ENCODE measurements at places on chromosomes 6 and 20. TPM values are rescaled to one million over a fixed set of nuclear protein-coding genes. Genes with fewer than 3 reads are reported as not detected.
A peak's percentile ranks its signal among the peaks of the same experiment; 100 is the strongest.

RAET1G gene
- total RNA-seq = not detected

YIPF3 gene
- 85.0 TPM for total RNA-seq

GJE1 gene
- not detected for total RNA-seq

SCRT2 gene
- total RNA-seq = not detected

CASP8AP2 gene
- total RNA-seq = 27.8 TPM

CD164 gene
- total RNA-seq = 194 TPM

SFTA2 gene
- 0.51 TPM for total RNA-seq

DNA sequence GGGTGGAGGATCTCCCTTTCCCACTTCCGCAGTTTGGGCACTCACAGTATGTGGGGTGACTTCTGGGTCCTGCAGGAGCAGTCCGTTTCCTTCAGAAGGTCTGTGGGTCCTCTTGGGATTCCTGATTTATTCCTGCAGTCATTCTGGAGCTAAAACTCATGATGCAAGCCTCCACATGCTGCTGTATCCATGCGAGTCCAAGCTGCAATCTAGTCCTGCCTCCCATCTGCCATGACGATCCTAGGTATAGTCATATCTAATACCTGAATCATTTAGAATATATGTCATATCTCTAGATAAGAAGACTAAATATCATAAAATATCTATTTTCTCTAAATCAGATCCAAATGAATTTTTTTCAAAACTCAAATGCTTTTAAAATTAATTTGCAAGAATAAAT, 103.4 kb upstream of the AHI1 start:
- no peak for DNase-seq
- H3K4me1 ChIP-seq = no peaks in the 10 kb centered on the region
- no peak overlapping the region for H3K27ac ChIP-seq
- peaks cover 6% of the 10 kb centered on the region for H3K27me3 ChIP-seq
- no peak overlapping the region for H3K4me3 ChIP-seq

GRCh38 chr6:130362128-130362527, 3.7 kb upstream of the TMEM200A start:
- H3K27me3 ChIP-seq = peaks cover 11% of the 10 kb centered on the region
- H3K4me3 ChIP-seq = no peak overlapping the region
- H3K27ac ChIP-seq = no peak overlapping the region

GRCh38 chr6:89216411-89216810, 747 bp downstream of the GABRR1 start:
- no peak overlapping the region for H3K27ac ChIP-seq
- no peaks in the 10 kb centered on the region for H3K36me3 ChIP-seq
- DNase-seq = no peak
- no peak overlapping the region for H3K4me3 ChIP-seq
- no peaks in the 10 kb centered on the region for H3K4me1 ChIP-seq
- no peaks in the 10 kb centered on the region for H3K27me3 ChIP-seq

GRCh38 chr20:57594092-57594951, 25.9 kb downstream of the ZBP1 start:
- no peak overlapping the region for H3K4me3 ChIP-seq
- no peaks in the 10 kb centered on the region for H3K36me3 ChIP-seq
- peaks cover 37% of the 10 kb centered on the region for H3K27me3 ChIP-seq
- peak; percentile 39 for DNase-seq

GRCh38 chr6:34679552-34680253, 16.9 kb downstream of the ILRUN start:
- no peak overlapping the region for H3K4me3 ChIP-seq
- peaks cover 23% of the 10 kb centered on the region for H3K4me1 ChIP-seq
- no peaks in the 10 kb centered on the region for H3K27me3 ChIP-seq

GRCh38 chr6:17258749-17259148, 22.4 kb upstream of the RBM24 start:
- no peak overlapping the region for H3K4me3 ChIP-seq
- H3K27me3 ChIP-seq = no peaks in the 10 kb centered on the region
- no peak overlapping the region for H3K27ac ChIP-seq
- no peaks in the 10 kb centered on the region for H3K4me1 ChIP-seq

DNA sequence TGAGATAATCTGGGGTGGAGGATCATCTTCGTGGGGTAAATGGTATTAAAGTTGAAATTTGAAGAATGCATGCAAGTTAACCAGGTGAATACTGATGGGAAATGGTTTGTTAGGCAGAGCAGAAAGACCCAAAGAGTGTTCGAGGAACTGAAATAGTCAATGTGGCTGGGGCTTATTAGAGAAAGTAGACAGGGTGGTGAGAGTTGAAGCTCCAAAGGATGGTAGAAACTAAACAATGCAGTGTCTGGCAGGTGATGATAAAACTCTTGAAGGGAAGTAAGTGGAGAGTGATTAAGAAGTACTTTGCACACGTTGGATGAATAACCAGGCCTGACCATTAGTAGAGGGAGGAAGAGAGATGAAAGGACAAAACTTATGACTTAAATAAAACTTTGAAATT, 39.8 kb upstream of the CENPW start:
- DNase-seq = no peak
- H3K4me3 ChIP-seq = no peak overlapping the region
- no peaks in the 10 kb centered on the region for H3K27me3 ChIP-seq
- H3K4me1 ChIP-seq = no peaks in the 10 kb centered on the region
- H3K36me3 ChIP-seq = no peaks in the 10 kb centered on the region

DNA sequence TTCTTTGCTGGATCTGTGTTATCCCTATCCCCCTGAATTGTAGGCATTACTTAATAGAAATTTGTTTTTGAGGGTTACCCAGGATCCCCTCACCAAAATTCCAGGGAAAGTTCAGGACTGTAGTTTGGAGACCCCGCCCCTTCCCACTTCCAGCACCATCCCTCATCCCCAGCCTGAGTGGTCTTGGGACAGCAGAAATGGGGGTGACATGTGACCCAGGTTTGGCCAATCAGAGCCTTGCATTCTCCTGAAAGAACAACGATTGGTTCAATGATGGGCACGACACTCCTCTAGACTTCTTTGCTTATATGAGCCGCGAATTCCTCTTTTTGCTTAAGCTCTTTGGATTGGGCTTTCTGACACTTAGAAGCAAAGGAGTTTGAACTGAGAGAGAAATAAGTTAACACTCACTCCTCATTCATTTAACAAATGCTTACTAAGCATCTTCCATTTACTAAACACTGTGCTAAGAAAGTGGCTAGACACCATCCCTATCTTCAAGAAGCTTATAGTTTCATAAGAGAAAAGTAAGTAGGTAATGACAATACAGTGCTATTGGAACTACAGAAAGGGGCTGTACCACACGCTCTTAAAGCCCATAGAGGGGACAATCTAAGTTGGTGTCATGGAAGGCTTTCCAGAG, 24.9 kb upstream of the PAQR8 start:
- no peak overlapping the region for H3K4me3 ChIP-seq
- no peak overlapping the region for H3K27ac ChIP-seq
- no peak for DNase-seq
- H3K36me3 ChIP-seq = no peaks in the 10 kb centered on the region
- H3K4me1 ChIP-seq = peaks cover 48% of the 10 kb centered on the region
- H3K27me3 ChIP-seq = no peaks in the 10 kb centered on the region

DNA sequence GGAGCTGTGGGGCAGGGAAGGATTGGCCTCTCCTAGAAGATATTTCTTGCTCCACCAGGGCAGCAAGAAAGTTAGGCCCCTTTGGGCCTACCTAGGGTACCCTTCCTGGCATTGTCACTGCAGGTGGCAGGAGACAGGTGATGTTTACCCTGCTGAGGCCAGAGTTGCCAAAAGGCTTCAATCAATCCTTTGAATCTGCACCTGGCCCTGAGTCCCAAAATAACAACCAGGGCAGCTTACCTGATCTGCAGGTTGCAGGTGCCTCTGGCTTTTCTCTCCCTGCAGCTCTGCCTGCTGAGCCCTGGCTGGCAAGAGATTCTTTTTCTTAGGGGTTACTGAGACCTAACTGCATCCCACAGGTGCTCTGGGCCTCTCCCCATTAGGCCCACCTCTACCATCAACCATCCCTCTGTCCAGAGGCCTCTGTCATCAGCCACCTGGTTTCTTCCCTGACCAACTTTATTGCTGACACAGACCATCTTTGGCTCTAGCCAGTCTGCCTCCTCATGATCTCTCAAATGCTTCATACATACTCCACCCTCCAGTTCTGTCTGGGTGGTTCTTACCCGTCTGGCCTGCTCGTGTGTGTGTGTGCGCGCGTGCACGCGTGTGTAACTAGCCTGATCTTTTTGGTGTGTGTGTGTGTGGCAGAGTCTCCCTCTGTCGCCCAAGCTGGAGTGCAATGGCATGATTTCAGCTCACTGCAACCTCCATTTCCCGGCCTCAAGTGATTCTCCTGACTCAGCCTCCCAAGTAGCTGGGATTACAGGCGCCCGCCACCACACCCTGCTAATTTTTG, 13.7 kb downstream of the BCL2L1 start:
- peaks cover 62% of the 10 kb centered on the region for H3K36me3 ChIP-seq
- H3K27ac ChIP-seq = peak overlapping the region; percentile 26
- H3K4me1 ChIP-seq = peaks cover 37% of the 10 kb centered on the region
- no peak overlapping the region for H3K4me3 ChIP-seq

DNA sequence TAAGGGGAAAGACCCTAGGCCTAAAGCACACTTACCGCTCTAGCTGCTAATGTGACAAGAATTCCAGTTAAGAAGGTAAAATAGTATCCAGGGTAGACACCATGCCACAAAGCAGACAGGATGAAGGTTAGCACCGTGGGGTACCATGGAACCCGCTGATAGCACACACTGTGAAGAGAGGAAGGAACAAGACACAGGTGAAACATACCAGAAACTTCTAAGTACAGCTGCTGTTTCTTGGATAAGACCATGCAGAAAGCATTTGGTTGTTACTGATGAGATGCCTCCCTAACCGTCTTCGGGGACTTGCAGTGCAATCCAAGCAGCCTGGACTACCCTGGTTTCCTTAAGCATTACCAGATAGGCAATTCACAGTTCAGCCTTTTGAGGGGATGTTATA, 99.4 kb downstream of the MBOAT1 start:
- H3K4me3 ChIP-seq = no peak overlapping the region
- H3K4me1 ChIP-seq = no peaks in the 10 kb centered on the region
- H3K27ac ChIP-seq = no peak overlapping the region
- H3K27me3 ChIP-seq = no peaks in the 10 kb centered on the region
- no peak for DNase-seq

- no peaks in the 10 kb centered on the region for H3K27me3 ChIP-seq
- DNase-seq = no peak
Observed at GRCh38 chr20:13187899-13188298, 33.2 kb upstream of the ISM1 start.

DNA sequence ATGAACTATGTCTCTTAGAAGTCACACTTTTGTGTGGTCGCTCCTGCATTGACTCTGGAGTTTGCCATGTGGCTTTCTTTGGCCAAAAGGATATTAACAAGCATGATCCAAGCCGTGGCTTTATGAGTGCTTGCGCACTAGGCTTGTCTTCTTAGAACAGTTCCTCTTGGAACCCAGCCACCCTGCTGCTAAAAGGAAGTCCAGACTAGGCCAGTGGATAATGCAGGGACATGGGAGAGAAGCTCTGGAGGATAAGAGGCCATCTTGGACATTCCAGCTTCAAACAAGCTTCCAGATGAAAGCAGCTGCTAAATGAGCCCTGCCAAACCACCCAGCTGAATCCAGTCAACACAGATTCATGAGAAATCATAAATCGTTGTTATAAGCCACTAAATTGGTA, 346.4 kb downstream of the CDC5L start:
- no peaks in the 10 kb centered on the region for H3K4me1 ChIP-seq
- no peak for DNase-seq
- no peaks in the 10 kb centered on the region for H3K36me3 ChIP-seq
- no peak overlapping the region for H3K27ac ChIP-seq
- no peaks in the 10 kb centered on the region for H3K27me3 ChIP-seq

DNA sequence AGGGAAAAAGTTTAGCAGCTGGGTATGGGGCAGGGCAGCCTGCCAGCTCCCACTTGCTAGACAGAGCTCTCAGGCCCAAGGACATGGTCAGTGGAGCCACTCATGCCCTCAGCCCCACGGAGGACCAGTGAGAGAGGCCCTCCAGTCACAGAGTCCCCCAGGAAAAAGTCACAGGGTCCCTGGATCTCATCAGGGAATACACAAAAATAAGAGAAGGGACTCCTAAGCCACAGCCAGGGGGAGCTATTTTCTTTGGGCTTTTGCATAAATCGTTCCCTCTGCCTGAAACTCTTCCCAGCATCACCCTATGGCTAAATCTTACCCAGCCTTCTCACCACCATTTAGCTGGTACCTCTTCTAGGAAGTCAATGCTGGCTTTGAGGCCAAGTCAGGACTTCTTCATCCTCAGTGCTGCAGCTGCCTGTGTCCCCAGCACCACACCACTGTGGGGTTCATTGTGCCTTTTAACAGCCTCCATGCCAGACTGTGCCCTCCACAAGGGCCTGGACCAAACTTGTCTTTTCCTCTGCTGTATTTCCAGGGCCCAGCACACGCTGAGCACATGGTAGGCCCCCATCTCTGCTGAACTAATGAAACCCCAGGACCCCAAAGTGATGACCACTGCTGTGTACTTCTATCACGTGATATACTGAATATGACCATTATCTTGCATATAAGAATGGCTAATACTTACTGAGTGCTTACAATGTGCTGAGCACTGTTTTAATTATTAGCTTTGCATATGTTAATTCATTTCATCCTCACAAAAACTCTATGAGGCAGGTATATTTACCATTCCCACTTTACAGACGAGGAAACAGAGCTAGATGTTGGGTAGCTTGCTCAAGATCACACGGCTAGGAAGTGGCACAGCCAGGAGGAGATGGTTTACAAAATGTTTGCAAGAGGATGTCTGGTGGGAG, 2.0 kb downstream of the ZNF335 start:
- DNase-seq = no peak
- H3K4me3 ChIP-seq = peak overlapping the region; percentile 99
- H3K4me1 ChIP-seq = peaks cover 38% of the 10 kb centered on the region

DNA sequence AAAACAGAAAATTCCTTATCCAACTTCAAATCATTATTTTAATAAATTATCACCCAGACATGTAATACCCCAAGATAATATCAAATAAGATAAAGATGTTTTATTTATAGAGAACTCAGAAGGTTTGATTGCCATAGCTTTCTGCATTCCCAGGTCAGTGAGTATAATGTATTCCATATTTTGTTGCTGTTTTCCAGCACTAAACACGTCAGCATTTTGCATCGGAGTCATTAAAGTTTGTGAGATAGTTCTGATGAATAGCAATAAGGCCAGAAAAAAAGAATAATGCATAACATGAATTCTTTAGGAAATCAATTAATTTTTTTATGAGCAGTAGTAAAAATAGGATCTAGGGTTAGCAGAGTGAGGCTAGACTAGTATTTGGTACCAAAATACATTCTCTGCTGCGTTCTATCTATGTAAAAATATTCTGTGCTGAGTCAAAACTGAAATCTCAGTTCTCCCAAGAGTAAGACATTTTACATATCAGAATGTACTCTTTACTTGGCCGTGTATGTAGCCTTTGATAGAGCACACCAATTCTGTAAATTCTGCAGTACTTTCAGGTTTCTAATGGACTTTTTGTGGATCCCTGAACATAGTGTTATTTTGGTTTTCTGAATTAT, 269.9 kb upstream of the AGPAT4 start:
- no peaks in the 10 kb centered on the region for H3K36me3 ChIP-seq
- no peak overlapping the region for H3K27ac ChIP-seq
- no peak for DNase-seq
- H3K4me3 ChIP-seq = no peak overlapping the region

DNA sequence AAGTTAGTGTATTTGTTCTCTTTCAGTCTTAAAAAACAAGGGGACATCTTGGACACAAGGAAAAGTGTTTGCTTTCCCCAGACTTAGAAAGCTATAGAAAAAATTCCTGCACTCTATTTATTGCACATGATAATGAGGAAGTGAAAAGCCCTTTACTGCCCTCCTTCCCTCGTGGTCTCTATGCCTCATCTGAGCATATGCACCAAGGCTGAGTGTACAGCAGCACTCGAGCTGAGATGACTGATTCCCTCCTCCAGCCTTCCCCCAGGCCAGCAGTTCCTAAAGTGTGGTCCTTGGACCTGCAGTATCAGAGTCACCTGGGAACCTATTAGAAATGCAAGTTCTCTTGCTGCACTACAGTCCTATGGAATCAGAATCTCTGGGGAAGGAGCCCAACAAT, 14.3 kb upstream of the LAMP5 start:
- H3K27me3 ChIP-seq = peaks cover 2% of the 10 kb centered on the region
- H3K36me3 ChIP-seq = no peaks in the 10 kb centered on the region
- H3K27ac ChIP-seq = no peak overlapping the region
- DNase-seq = no peak
- H3K4me3 ChIP-seq = no peak overlapping the region
